ENCODE measurements at places on chromosomes 16 and 17.

- no peak for DNase-seq
Measured at GRCh38 chr17:27959382-27959709, 66.2 kb upstream of the LYRM9 start.

DNA sequence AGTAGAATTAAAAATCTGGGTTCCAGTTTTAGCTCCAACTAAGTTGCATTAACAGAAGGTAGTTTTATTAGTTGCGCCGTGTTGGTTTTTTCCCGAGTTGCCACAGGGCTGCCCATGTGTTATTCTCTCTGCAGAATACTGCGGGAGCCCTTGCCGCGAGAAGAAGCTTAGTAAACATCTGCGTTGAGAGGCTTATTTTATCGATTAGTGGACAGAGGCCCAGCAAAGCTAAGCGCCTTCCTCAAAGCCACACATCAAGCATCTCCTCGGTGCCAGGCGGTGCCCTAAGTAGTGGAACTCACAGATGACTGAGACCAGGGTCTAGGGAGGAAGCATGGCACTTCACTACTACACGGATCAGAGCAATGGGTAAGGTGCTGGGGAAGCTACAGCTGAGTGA, 212.3 kb upstream of the IRX5 start:
- DNase-seq: no peak

- DNase-seq: no peak
Measured at GRCh38 chr17:77831474-77832179, 126.9 kb upstream of the TNRC6C start.

DNA sequence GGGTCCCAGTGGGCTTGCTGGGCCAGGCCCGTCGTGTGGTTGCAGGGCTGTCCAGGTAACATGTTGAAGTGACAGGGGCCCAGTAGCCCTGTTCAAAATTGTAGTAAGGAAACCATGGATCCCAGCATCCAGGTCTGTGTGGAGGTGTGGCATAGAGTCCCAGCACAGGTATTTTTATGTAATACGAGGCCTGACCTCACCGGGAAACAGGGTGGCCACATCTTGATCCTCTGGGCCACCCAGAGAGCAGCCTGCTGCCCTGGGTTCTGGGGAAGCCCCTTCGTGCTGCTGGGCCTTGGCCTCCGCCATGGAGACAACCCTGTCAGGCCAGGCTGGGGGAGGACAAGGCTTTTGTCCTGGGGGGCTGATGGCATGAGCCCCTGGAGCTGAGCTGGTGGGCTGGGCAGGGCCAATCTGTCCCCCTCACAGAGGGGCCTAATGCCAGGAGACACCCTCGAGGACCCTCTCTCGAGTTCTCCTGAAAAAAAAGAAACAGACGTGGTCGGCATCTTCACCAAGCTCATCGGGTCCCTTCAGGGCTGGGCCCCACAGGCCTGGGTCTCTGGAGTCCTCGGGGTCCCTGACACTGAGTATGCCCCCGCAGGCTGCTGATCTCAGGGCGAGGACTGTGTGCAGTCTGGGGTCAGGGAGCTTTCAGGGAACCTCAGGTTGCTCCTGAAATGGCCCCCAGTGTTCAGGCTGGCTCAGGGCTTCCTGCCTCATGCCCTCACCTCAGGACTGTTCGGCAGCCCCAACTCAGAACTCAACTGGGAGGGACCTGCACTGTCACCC, 47.8 kb downstream of the TNFRSF13B start:
- DNase-seq: no peak

DNA sequence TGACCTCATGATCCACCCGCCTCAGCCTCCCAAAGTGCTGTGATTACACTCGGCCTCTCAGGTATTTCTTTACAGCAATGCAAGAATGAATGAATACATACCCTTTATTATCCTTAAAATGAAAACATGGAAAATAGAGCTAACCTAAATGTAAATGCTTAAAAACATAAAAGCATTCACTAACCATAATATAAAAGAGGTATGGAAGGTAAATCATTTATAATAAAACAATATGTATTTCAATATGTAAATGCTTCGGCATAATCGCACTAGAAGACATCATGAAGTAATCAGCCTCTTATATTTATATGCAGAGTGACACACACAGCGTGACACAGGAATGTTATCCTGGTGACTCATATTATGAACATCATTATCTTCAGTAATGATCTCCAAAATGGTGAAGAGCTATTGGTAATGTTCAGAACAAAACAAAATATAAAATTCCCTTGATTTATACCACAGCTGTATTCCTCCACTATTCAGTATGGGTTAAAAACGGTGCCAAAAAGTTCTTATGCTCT, 53.9 kb downstream of the AIPL1 start:
- no peak for DNase-seq

DNA sequence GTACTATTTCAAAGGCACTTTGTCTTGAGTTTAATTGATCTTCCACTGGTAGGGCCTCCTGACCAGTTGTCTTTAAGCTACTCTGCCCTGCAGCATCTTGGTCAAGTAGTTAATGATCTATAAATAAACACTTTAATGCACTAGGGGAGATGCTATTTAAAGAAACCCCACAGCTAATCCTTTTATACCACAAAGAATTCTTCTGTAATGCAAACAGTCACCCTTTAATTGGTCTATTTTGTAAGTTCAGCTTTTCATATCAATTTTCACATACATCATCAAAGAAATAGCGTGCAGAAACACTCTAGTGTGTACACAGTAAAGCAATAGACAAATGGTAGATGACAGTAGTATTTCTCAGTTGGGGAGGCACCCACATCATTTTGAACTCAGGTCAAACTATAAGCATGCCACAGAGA, 70.3 kb downstream of the PMP22 start:
- DNase-seq: no peak

DNA sequence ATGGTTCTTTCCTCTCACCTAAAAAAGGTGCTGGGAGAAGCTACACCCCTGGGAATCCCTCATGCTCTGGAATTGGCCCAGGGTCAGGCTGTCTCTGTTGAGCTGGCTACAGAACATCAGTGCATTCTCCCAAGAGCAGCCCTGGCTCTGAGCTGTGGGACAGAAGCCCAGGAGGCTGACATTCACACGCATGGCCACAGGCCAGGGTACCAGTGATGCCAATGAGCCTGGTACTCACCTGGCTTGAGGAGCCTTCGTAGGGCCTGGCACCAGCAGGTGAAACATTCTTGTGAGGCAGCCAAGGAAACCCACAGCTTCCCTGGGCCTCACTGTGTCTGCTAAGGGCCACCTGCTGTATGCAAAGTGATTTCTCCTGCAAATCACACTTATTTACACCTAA, 121.7 kb upstream of the CCL2 start:
- no peak for DNase-seq

GRCh38 chr17:36610474-36610873, 9.1 kb downstream of the MRM1 start:
- DNase-seq: no peak

GRCh38 chr17:42463976-42464400, 5.3 kb downstream of the ATP6V0A1 start:
- DNase-seq: no peak
